ENCODE measurements at places on chromosomes 4 and X.
A peak's percentile ranks its signal among the peaks of the same experiment; 100 is the strongest.

DNA sequence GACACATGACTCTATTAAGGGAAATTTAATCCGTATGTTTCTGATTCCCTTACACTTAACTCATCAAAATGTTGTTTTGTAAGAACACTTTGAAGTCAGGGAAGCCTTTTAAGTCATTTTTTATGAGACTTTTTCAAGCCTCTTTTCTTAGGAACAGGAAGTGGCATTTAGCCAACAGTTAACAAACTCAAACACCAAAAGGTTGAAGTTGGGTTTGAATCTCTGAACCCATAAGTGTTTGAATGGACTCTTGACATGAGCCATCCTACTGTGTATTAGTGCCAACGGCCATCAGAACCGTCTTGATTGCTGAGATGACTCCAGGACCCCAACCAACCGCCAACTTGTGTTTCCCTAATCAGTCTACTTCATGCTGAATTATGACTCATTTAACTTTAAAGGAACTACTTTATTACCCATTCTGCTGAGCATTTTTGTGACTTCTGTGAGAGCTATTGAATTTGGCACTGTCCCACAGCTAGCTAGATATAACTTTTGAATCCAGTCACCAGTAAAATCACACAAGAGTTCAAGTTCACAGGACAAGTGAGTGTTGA is 209.1 kb upstream of the FAT1 start:
- no peaks in the 10 kb centered on the region for H3K4me1 ChIP-seq
- no peaks in the 10 kb centered on the region for H3K36me3 ChIP-seq
- H3K27ac ChIP-seq = no peak overlapping the region
- no peak overlapping the region for H3K4me3 ChIP-seq

GRCh38 chrX:66046612-66047235 is 6.8 kb upstream of the VSIG4 start:
- no peak overlapping the region for H3K4me3 ChIP-seq
- peaks cover 28% of the 10 kb centered on the region for H3K4me1 ChIP-seq
- no peak for DNase-seq
- H3K27ac ChIP-seq = peak overlapping the region; percentile 31
- no peaks in the 10 kb centered on the region for H3K27me3 ChIP-seq
- no peaks in the 10 kb centered on the region for H3K36me3 ChIP-seq

DNA sequence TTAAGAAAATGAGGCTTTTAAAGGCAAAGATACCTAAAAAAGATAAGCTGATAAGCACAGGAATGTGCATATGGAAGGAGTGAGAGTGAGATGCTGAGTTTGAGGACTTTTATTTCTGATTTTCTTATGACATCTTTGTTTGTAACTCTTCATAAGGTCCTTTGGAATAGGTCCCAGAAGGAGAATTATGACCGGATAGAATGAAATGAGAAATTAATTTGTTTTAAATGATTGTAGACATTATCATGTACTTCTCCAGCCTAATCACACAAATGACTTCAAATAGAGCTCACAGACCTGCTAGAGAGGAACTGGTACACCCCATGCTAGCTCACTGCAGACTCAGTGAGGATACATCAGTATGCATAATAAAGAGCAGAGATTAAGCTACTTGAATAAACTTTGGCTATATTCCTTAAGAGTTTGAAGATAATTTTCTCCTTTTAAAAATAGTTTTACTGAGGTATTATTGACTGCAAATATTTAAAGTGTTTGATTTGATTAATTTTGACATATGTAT is 5.6 kb downstream of the GK2 start:
- H3K36me3 ChIP-seq = no peaks in the 10 kb centered on the region
- no peak overlapping the region for H3K27ac ChIP-seq
- no peak overlapping the region for H3K4me3 ChIP-seq
- no peaks in the 10 kb centered on the region for H3K27me3 ChIP-seq
- DNase-seq = no peak
- H3K4me1 ChIP-seq = no peaks in the 10 kb centered on the region

- H3K27ac ChIP-seq = no peak overlapping the region
- no peak overlapping the region for H3K4me3 ChIP-seq
- no peak for DNase-seq
- H3K4me1 ChIP-seq = no peaks in the 10 kb centered on the region
- H3K27me3 ChIP-seq = no peaks in the 10 kb centered on the region
Measured at GRCh38 chrX:4379071-4379470, 665.6 kb upstream of the PRKX start.

DNA sequence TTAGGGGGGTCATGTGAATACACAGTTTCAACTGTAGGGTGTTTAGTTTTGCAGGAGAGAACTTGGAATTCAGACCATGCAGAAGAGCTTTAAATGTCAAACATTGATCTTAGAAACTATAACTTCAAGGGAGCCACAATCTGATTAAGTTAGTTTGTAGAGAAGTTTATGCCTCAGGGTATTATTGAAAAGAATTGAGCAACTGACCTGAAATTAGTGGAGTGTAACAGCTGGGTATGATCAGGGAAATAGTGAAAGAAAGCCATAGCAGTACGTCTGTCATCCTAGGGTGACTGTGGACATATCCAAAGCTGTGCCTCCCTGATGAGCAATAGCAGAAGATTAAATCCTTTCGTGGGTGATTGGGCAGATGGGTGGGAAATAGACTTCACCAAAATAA is 63.8 kb downstream of the FAM47B start:
- DNase-seq = no peak
- no peaks in the 10 kb centered on the region for H3K27me3 ChIP-seq
- H3K4me1 ChIP-seq = no peaks in the 10 kb centered on the region
- no peaks in the 10 kb centered on the region for H3K36me3 ChIP-seq
- H3K4me3 ChIP-seq = no peak overlapping the region

DNA sequence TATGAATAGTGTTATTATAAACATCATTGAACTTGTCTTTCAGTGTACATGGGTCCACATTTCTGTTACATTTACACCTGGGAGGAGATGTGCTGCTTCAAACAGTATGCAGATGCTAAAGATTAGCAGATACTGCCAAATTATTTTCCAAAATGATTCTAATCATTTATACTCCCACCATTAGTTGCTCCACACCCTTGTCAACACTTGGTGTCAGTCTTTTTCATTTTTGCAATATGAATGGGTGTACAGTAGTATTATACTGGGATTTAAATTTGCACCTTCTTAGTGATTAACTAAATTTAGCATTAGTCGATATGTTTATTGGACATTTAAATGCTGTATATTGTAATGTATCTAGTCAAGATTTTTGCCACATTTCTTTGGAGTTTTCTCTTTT is 131.6 kb upstream of the GRID2 start:
- no peak for DNase-seq
- no peaks in the 10 kb centered on the region for H3K4me1 ChIP-seq
- no peak overlapping the region for H3K4me3 ChIP-seq
- no peak overlapping the region for H3K27ac ChIP-seq

GRCh38 chrX:96389281-96390047 is 295.2 kb upstream of the DIAPH2 start:
- no peaks in the 10 kb centered on the region for H3K27me3 ChIP-seq
- no peaks in the 10 kb centered on the region for H3K4me1 ChIP-seq
- no peak for DNase-seq
- no peak overlapping the region for H3K27ac ChIP-seq
- no peaks in the 10 kb centered on the region for H3K36me3 ChIP-seq
- no peak overlapping the region for H3K4me3 ChIP-seq

DNA sequence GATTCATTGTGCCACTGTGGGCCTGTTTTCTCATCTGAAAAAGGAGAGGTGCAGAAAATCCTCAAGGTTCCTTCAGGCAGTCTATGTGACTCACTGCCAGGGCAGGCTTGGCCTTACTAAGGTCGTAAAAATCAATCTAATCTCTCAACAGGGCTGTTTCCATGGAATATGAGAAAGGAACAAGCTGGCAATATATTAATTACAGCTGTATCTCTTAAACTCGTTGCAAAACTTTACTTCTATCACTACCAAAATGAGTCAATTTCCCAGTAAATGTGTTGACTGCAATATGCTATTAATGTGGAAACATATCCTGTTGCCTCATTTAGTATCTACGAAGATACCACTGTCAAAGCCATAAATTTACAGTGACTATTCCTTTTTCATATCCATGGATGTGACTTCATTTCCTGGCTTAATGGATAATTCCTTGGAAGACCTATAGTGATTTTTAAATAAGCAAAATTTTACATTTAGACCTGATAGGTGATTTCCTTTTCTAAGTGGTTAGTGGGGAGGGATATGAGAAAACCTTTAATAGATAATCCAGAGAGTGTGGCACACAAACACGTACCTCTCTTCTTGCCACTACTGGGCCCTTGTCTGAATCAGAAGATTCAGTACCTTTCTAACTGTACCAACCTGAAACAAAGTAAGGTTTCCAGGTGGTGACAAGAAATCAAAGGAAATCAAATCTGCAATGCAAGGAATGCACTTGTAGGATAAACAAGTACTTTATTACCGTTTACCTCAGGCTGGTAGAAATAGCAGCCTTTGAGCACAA is 127.4 kb upstream of the FTHL17 start:
- no peak overlapping the region for H3K4me3 ChIP-seq
- H3K36me3 ChIP-seq = no peaks in the 10 kb centered on the region
- no peak overlapping the region for H3K27ac ChIP-seq
- H3K4me1 ChIP-seq = no peaks in the 10 kb centered on the region
- no peak for DNase-seq

- DNase-seq = no peak
- peaks cover 6% of the 10 kb centered on the region for H3K36me3 ChIP-seq
- H3K27ac ChIP-seq = no peak overlapping the region
- no peaks in the 10 kb centered on the region for H3K27me3 ChIP-seq
- H3K4me3 ChIP-seq = no peak overlapping the region
- H3K4me1 ChIP-seq = peaks cover 9% of the 10 kb centered on the region
Measured at GRCh38 chrX:70139736-70140135, 6.5 kb downstream of the IGBP1 start.

GRCh38 chrX:131735127-131735526 is 191.3 kb downstream of the OR13H1 start:
- DNase-seq = no peak
- H3K4me3 ChIP-seq = no peak overlapping the region
- no peak overlapping the region for H3K27ac ChIP-seq
- H3K27me3 ChIP-seq = no peaks in the 10 kb centered on the region
- no peaks in the 10 kb centered on the region for H3K36me3 ChIP-seq

- H3K36me3 ChIP-seq = no peaks in the 10 kb centered on the region
- no peak overlapping the region for H3K27ac ChIP-seq
- H3K27me3 ChIP-seq = no peaks in the 10 kb centered on the region
- DNase-seq = no peak
- peaks cover 50% of the 10 kb centered on the region for H3K4me1 ChIP-seq
- no peak overlapping the region for H3K4me3 ChIP-seq
Measured at GRCh38 chr4:2591189-2591588, 54.7 kb downstream of the FAM193A start.

- DNase-seq = no peak
- H3K27ac ChIP-seq = no peak overlapping the region
- H3K27me3 ChIP-seq = no peaks in the 10 kb centered on the region
- H3K4me3 ChIP-seq = no peak overlapping the region
- no peaks in the 10 kb centered on the region for H3K4me1 ChIP-seq
- H3K36me3 ChIP-seq = peaks cover 8% of the 10 kb centered on the region
Measured at GRCh38 chrX:1398431-1399340, 6.8 kb upstream of the SLC25A6 start.

DNA sequence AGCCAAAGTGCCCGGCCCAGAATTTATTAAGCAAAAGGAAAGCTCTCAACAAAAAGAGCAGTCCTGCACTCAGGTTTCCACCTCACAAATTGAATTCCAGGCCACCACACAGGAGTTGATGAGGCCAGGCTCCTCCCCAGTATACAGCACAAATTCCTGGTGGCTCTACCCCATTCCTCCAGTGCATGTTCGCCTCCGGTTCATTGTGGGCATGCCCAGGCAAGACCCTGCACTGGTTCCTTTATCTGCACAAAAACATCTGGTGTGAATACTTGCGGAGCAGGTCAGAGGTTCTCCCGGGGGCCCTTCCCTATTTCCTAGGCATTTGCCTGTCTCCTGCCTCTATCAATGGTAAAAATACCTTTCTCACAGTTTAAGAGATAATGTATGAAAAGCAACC is 195.2 kb upstream of the ANXA10 start:
- H3K36me3 ChIP-seq = no peaks in the 10 kb centered on the region
- H3K4me3 ChIP-seq = no peak overlapping the region
- DNase-seq = no peak
- no peaks in the 10 kb centered on the region for H3K27me3 ChIP-seq
- H3K27ac ChIP-seq = no peak overlapping the region
- no peaks in the 10 kb centered on the region for H3K4me1 ChIP-seq

- H3K27me3 ChIP-seq = no peaks in the 10 kb centered on the region
- H3K27ac ChIP-seq = no peak overlapping the region
- no peak overlapping the region for H3K4me3 ChIP-seq
Measured at GRCh38 chr4:73944061-73944875, 37.6 kb downstream of the PF4 start.

- no peak overlapping the region for H3K4me3 ChIP-seq
- H3K4me1 ChIP-seq = no peaks in the 10 kb centered on the region
- H3K36me3 ChIP-seq = no peaks in the 10 kb centered on the region
- H3K27ac ChIP-seq = no peak overlapping the region
- DNase-seq = no peak
- no peaks in the 10 kb centered on the region for H3K27me3 ChIP-seq
Measured at GRCh38 chr4:144894573-144894972, 203.4 kb downstream of the ANAPC10 start.

- DNase-seq = no peak
- H3K27me3 ChIP-seq = no peaks in the 10 kb centered on the region
- H3K27ac ChIP-seq = no peak overlapping the region
- H3K4me1 ChIP-seq = no peaks in the 10 kb centered on the region
- no peak overlapping the region for H3K4me3 ChIP-seq
Measured at GRCh38 chrX:3044671-3045070, 3.4 kb downstream of the ARSF start.

- H3K4me3 ChIP-seq = no peak overlapping the region
- H3K4me1 ChIP-seq = no peaks in the 10 kb centered on the region
- peaks cover 17% of the 10 kb centered on the region for H3K36me3 ChIP-seq
- H3K27me3 ChIP-seq = no peaks in the 10 kb centered on the region
- no peak for DNase-seq
- H3K27ac ChIP-seq = no peak overlapping the region
Measured at GRCh38 chrX:118660085-118660484, 67.3 kb upstream of the IL13RA1 start.

GRCh38 chr4:666436-666810 is 7.7 kb downstream of the ATP5ME start:
- peaks cover 6% of the 10 kb centered on the region for H3K36me3 ChIP-seq
- no peak for DNase-seq
- H3K27ac ChIP-seq = no peak overlapping the region
- peaks cover 11% of the 10 kb centered on the region for H3K4me1 ChIP-seq
- H3K4me3 ChIP-seq = no peak overlapping the region

GRCh38 chr4:7074426-7074825 is 6.6 kb upstream of the GRPEL1 start:
- H3K4me3 ChIP-seq = no peak overlapping the region
- no peaks in the 10 kb centered on the region for H3K27me3 ChIP-seq
- H3K36me3 ChIP-seq = no peaks in the 10 kb centered on the region
- H3K4me1 ChIP-seq = peaks cover 4% of the 10 kb centered on the region

- H3K4me3 ChIP-seq = no peak overlapping the region
- H3K36me3 ChIP-seq = no peaks in the 10 kb centered on the region
- no peak overlapping the region for H3K27ac ChIP-seq
- DNase-seq = no peak
Measured at GRCh38 chr4:182832352-182833120, 84.7 kb downstream of the DCTD start.

GRCh38 chr4:14920759-14921320 is 81.4 kb upstream of the CPEB2 start:
- no peak overlapping the region for H3K27ac ChIP-seq
- H3K4me1 ChIP-seq = no peaks in the 10 kb centered on the region
- H3K27me3 ChIP-seq = no peaks in the 10 kb centered on the region
- H3K4me3 ChIP-seq = no peak overlapping the region

- no peaks in the 10 kb centered on the region for H3K36me3 ChIP-seq
- no peak overlapping the region for H3K27ac ChIP-seq
- no peaks in the 10 kb centered on the region for H3K4me1 ChIP-seq
- H3K27me3 ChIP-seq = no peaks in the 10 kb centered on the region
Measured at GRCh38 chr4:6383929-6384328, 88.5 kb downstream of the PPP2R2C start.

All from CD8-positive, alpha-beta memory T cell (primary cell).